ENCODE measurements at places on chromosomes 3 and 15.

GRCh38 chr3:188624828-188625227 lies 470.9 kb downstream of the LPP start:
- DNase-seq, result no peak

DNA sequence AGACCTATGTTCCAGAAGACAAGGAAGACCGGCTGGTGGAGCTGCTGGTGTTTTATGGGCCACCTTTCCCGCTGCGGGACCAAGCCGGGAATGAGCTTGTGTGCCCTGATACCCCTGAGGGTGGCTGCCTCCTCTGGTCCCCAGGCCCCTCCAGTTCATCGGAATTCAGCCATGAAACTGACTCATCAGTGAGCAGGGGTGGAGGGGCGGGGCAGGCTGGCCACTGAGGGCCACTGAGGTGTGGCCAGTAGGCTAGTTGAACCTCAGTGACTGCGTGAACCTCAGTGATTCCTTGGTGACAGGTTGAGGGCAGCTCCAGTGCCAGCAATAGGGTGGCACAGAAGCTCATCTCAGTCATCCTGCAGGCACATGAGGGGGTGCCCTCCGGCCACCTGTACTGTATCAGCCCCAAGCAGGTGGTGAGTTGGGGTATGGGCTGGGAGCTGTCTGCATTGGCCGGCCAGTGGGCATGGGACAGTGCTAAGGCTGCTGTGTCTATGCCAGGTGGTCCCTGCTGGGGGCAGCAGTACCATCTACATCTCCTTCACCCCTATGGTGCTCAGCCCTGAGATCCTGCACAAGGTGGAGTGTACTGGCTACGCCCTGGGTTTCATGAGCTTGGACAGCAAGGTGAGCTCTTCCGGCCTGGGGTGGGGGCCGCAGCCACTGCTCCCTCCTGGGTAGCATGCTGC lies 20.3 kb downstream of the ACAA1 start:
- no peak for DNase-seq

DNA sequence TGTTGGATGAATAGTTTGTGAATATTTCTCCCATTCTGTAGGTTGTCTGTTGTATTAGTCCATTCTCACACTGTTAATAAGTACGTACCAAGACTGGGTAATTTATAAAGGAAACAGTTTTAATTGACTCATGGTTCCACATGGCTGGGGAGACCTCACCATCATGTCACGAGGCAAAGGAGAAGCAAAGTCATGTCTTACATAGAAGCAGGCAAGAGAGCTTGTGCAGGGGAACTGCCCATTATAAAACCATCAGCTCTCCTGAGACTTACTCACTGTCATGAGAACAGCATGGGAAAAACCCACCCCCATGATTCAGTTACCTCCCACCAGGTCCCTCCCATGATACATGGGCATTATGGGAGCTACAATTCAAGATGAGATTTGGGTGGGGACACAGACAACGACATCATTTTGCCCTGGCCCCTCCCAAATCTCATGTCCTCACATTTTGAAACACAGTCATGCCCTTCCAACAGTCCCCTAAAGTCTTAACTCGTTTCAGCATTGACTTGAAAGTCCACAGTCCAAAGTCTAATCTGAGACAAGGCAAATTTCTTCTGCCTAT lies 133.2 kb downstream of the LMLN start:
- no peak for DNase-seq

DNA sequence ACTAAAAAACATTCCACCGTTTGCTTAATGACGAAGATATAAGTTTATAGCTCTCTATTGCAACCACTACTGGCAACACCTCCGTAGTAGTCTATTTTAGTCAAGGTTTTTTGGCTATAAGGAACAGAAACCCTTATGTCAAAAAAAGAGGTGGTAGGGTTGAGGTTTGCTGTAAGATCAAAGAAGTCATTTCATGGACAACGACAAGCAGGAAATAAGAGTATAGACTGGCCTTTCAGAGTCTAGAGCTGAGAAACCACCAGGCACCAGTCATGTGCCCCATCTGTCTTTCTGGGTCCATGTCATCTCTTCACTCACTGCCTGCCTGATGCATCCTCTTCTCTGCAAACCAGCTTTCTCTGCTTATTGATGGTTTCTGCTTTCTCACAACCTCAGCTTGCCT lies 42.7 kb downstream of the THBS1 start:
- peak; percentile 38 for DNase-seq

DNA sequence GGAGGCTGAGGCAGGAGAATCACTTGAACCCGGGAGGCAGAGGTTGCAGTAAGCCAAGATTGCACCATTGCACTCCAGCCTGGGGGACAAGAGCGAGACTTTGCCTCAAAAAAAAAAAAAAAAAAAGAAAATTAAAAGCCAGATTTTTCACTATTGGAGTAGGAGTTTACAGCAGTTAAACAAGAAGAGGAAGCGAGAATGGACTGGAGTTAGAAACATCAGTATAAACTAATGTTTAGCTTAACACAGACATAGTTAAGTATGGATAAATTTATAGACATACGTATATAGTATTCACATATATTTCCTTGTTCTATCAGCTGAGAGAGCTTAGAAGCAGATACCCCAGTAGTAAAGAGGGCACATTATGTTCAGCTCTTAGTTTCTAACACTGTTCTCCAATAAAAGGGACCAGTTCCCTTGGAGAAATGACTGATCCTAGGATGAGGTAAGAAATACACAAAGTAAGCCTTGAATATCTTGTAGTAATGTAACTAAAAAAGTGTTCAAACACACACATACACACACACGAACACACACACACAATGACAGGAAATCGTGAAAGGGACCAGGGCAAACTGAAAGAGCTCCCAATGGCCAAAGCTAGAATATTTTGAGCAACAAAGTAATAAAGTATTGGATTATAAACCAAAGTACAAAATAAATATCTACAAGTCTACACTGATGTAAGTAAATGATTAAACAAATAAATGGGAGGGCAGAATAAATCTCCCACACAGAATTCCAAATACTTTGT lies 25.1 kb downstream of the PIK3CB start:
- DNase-seq, result no peak

DNA sequence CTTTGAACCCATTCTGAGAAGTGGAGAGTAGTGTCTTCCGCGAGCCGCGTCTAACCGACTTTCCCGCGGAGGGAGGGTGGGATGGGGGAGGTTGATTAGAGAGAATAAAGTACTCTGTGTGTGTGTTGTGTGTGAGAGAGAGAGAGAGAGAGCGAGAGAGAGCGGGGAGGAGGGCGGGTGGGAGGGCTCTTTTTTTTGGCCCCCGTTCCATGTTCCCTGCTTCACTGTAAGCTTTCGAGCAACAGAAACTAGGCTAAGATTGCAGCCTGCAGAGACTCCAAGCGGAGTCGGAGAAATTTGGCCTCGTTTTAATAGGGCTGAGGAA lies 1.6 kb upstream of the MEIS2 start:
- DNase-seq, result no peak

DNA sequence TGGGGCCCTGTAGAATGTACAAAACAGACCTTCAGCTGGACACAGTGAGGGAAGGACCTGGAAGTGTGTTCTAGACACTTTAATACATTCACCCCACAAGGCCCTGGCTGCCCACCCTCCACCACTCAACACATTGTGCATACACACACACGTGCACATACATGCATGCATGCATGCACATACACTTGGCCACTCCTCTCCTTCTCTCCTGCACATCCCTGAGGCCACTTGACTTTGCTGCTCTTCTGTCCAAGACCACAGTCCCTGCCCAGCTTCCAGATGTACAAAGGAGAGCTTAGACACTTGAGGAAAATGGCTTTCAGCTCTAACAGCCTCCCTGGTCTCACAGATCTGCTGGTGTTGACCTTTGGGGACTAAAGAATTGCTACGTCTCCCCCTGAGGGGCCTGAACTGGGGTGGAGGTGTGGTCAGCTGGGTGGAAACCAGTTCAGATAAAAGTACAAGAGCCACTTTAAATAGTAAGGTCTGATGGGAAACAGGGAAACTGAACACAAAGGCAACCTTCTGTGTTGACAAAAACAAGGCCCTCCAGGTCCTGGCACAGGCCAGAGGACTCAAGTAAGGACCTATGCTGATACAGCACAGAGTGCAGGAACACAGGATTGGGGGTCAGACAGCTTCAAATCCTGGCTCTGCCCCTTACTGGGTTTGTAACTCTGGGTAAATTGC lies 24.8 kb upstream of the NOX5 start:
- DNase-seq, result no peak

- DNase-seq, result no peak
Observed at GRCh38 chr3:54935869-54936268, 8.0 kb upstream of the LRTM1 start.
